AG10803 (cell line): ENCODE measurements at places on chromosomes 2 and 18.

DNA sequence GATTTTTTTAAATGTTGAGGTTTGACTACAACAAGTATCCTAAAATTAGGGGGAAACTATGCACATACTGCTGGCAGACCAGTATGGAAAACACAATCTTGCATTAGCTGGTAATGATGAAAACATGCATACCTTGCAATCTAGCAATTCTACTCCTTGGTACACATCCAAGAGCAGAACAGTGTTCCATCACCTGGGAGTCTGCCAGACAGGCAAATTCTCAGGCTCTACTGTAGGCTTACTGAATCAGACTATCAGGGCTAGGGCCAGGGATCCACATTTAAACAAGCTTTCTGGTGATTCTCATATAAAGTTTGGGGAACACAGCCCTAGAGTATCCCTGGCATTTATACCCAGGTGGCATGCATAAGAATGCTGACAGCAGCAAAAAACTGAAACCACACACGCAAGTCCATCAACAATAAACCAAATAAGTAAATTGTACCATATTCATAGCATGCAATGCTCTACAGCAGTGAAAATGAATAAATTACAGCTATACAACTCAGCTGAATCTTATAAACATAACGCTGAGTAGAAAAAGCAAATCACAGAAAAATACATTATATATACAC is 13.6 kb downstream of the CDH2 start:
- DNase-seq = peak; percentile 84

DNA sequence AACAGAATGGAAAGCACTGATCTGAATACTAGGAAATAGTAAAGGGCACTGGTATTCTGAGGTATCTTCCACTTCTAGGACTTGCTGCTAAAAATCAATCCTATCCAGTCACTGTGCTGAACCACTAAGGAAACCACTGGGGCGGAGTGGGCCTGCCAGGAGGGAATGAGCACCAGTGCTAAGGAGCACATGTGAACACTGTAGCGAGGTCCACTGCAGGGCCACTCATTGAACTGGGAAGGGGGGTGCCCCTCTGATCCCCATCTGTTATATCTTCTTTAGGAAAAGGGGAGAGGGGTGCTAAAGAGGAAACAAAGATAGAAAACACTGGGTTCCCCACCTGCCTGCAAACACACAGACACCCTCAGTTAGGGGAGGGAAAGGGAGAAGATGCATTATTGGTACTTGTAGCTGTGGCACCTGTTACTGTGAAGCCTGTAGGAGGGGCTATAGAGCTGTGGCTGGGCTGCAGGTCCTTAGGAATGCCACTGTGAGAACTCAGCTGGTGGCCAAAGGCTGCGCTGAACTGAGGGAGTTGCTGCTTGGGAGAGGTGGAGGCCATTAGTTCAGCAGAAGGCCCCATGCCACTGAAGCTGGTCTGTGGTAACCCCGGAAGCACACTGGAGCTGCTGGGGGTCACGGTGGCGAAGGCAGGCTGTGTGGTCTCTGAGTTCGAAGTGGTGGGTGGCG is 81.8 kb downstream of the INO80D start:
- no peak for DNase-seq

DNA sequence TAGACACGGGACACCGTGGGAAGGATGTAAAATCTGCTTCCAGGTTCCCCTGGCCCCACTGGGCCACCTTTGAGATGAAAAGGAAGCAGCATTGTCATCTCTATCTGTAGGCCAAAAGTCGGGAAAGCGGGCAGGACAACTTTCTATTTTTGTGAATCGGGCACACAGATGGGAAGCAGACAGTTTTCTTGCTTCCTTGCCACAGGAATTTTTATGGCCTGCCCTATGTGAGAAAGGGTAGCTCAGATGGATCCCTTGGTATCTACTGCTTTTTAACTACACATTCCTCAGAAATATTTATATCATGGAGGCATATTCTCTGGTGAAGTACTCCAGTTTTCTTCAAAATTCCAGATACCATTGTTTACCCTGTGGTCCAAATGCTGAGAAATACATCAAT is 735.5 kb downstream of the CBLN2 start:
- DNase-seq = no peak

GRCh38 chr2:223930103-223930976 is 14.8 kb downstream of the WDFY1 start:
- DNase-seq = no peak

GRCh38 chr2:111231532-111232252 is 111.0 kb downstream of the BCL2L11 start:
- DNase-seq = no peak

- no peak for DNase-seq
Observed at GRCh38 chr2:74489906-74490305, 7.0 kb downstream of the TTC31 start.

DNA sequence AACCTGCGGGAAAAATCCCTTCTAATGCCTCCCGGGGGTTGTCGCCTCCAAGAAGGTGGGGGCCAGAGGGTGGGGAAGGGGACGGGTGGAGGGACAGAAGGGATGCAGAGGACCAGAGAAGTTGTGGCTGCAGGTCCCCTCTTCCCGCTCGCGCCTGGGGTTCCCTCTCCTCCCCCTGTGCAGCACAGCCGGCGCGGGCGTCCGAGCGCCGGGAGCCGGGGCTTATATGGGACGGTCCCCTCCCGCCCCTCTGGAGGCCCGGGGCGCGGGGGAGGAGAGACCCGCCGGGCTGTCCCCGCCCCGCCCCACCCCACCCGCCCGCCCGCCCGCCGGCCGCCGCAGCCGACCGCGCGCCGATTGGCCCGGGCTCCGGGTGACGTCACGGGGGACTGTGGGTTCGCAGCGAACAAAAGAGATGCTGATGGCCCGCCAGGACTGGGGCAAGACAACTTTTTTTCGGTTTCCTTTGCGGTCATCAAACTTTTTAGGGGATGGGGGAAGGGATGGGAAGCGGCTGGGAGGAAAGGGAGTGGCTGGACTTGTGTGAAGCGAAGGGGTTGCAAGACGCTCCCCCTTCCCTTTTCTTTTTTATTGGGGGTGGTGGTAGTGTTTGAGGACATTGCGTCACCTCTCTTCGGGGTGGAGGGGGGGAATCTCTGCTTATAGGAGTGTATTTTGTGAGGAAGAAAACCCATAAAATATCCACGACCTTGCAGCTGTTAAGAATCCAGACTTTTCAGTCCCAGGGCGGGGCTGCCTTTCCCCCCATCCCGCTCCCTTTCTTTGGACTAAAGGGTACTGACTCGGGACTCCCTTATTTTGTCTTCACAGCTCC is at the start of gene FN1:
Gene FN1 (minus strand): TSS at position 199 of the 835 bp plus-strand sequence. CDS start 266 bp downstream, outside the sequence.
- peak; percentile 99 for DNase-seq

DNA sequence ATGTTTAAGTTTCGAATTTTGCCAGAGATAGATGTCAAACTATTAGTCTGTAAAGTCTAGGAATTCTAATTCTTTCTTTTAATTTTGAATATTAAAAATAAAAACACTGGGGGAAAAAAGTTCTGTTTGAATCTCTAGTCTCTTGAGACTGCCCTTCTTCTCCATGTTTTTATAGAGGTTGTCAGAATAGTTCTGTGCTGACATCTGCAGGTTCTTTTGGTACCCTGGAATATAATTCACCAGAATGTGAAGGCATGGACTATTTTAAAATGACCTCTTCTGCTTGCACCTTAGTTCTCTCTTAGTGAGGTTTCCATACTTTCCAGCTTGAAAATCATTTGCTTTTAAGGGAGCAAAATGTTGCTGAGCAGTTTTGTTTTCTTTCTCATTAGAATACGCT is 121.0 kb upstream of the MSTN start:
- no peak for DNase-seq

- DNase-seq = no peak
Observed at GRCh38 chr2:154120706-154121105, 249.0 kb downstream of the GALNT13 start.

GRCh38 chr18:54360406-54360805 is 2.7 kb downstream of the C18orf54 start:
- DNase-seq = peak; percentile 3

- no peak for DNase-seq
Observed at GRCh38 chr2:120863146-120863545, 127.5 kb downstream of the GLI2 start.

GRCh38 chr2:506451-506850 is 170.8 kb downstream of the TMEM18 start:
- DNase-seq = no peak

DNA sequence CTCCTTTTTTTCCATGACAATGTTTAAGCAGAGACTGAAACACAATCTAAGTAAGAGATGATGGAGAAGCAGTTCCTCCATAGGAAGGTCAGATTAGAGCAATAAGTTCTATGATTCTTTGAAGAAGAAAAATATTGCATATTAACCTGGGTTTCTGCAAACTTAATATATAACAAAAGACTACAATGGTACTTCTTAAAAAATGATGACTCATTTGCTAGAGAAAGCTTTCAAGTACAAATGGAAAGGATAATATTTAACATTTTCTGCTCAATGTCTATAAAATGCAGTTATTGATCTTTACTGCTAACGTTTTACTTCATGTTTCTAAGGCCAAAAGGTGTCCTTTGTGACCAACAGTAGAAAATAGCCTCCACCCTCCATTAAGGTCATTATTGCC is 158.6 kb downstream of the DOCK10 start:
- DNase-seq = no peak

DNA sequence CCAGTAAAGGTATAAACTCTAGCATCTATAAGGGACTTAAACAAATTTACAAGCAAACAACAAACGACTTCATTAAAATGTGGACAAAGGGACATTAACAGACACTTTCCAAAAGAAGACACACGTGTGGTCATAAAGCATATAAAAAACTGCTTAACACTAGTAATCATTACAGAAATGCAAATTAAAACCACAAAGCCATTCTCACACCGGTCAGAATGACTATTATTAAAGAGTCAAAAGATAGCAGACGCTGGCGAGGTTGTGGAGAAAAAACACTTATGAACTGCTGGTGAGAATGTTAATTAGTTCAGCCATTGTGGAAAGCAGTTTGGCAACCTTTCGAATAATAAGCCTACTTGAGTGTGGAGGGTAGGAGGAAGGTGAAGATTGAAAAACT is 217.1 kb upstream of the DLGAP1 start:
- no peak for DNase-seq

DNA sequence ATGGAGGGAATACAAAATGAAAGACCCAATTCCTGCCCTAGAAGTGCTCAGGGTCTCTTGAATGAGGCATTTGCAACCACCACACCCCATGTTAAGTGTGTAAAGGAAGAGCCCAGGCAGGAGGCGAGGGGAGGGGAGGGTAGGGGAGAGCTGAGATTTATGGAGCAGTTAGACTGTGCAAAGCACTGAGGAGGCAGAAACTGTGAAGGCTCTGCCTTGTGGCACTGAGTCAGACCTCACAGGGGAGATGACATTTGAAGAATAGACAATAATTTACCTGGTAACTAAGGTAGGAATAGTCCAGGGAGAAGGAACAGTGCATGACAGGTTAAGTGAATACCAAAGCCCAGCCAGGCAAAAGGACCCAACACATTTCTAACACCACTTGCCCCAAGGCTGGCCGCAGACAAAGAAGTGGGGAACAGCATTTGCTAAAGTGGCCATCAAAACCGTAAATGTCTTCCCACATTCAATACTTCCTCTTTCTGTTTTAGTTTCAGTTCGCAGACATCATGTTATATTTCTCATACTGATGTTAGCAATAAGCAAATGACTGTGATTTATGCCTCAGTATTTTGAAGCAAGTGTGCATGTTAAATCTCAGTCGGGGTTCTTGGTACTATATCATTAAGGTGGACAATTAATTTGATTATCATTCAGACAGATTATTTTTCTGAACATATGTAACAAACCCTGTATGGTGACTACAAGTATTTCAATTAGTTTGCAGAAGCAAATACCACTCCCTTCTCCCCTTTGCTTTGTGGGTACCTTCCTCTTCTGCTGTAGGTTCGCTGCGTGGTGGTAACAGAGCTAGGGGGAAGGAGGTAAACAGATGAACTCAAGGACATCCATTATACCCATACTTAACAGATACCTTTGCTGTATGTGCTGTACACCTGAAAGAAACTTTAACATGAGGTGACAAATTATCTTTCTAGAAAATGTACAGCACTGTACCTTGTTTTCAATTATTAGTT is 27.5 kb downstream of the CDH20 start:
- no peak for DNase-seq

DNA sequence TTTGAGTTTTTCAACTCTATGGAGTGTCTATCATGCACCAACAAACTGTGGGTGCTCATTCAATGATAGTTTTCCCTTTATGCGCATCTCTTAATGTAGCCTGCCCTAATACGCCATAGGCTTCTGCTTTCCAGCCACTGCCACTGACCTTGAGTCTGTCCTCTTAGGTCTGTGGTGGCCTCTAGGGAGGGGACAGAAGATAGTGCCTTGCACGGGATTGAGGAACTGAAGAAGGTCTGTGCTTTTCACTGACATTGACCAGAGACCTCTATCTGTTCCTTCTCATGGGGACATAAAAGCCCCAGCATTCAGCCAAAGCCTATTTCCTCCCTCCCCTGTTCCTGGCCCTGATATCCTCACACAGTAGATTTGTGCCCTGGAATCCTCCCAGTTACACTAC is 2.3 kb downstream of the GCKR start:
- no peak for DNase-seq

DNA sequence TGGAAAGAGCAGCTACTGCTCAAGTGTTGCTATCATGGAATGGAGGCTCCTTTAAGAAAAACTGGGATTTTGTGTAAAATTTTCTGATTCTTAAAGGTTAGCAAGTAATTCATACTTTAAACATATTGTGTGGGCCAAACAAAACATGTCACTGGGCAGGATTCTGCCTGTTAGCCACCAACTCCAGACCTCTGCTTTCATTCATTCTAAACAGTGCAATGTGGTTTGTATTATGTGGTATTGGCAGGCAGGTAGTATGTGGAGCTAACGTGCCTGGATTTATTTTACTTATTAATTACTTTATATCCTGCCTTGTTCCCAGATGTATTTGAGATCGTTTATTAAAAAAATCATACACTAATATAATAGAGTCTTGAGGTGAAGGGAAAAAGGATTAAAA is 1521.3 kb upstream of the ACVR2A start:
- peak; percentile 12 for DNase-seq

GRCh38 chr18:62450546-62451410 is 72.0 kb upstream of the ZCCHC2 start:
- DNase-seq = peak; percentile 67

DNA sequence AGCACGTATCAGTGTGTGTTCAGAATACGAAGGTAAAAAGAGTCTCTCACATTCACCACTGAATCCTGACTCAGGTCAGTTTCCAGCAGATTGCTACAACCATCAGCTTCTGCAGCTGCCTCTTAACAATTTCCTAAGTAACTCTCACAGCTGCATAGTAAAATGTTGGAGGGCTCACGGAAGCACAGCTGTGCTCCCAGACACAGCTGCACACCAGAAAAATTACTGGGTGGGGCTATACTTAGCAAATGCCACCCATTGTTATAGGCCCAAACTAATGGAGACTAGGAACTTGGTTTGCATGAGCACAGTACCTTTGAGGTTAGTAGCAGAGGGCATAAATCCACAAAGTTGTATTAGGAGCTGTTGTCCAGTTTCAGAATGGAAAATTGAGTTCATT is 153.9 kb upstream of the ERBB4 start:
- no peak for DNase-seq

- DNase-seq = no peak
Observed at GRCh38 chr2:112272669-112273068, 2.7 kb upstream of the ZC3H6 start.

GRCh38 chr18:58545338-58546296 is 83.3 kb downstream of the ALPK2 start:
- DNase-seq = no peak

GRCh38 chr2:157842106-157842879 is 33.8 kb downstream of the ACVR1 start:
- DNase-seq = no peak
